ENCODE measurements at places on chromosomes 1 and 21.

DNA sequence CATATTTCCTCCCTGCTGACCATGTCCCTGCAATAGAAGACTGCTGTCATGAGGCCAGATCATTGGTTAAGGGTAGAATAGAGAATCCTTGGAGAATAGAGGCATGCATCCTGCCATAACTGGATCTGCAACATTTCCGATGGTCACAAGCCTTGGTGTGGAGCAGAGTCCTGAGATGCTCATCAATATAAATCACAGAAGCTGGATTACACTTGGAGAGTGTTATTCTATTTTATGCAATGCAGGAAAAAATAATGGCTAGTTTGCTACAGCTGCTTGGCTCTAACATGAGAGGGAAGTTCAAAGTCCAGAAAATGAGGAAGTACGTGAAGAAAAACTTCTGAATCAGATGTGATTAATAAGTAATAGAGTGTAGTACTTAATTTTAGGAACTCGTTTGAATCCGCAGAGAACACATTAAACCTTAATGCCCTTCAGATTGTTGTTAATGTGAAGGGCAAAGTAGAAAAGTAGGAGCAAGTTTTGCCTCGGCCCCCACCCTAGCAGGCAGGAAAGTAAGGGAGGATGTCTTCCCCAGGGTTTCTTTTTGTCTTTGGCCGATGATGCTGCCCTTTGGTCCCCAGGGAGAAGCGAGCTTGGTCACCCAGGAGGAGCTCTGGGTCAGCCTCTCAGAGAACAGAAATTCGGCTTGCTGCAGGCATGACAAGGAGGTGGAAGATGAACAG lies 59.5 kb downstream of the KCNK1 start:
- no peak for DNase-seq

DNA sequence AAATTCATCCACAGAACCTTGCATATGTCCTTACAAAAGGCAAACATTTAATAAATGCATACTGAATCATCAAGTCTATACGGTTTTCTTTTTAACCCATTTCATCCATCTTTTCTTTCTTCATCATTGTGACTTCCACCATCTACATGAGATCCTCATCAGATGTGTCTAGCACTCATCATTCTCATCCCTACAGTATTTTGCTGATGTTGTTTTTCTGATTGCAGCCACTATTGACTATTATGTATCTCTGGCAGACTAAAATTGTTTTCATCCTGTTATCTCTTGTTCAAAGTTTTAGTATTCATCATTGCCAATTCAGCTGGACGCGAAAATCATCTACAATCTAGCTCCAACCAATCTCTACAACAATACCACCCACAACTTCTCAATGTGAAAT lies 5.9 kb downstream of the LRIF1 start:
- DNase-seq: no peak

DNA sequence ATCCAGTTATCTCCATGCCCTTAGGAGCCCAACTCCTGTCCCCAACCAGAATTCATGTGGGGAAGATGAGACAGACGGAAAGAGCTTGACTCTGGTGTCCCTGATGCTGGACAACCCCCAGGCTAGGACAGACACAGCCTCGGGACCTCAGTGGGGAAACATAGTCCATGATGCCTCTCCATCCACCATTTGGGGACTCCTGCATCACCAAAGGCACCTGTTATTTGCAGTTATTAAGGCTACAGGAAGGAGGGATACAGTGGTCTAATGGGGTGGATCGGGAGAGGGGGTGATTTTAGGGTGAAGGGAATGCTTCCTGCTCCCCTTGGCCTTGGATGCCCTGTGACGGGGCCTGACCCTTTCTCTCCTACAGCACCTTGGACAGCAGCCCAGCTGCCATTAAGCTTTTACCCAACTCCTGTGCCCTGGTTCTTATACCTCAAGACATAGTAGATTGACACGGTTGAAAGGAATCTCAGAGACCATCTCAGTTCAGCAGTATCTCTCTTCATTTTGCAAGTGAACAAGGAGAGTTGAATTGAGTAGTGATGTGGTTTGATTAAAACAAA lies 111.6 kb downstream of the MATN1 start:
- no peak for DNase-seq

GRCh38 chr21:43866659-43867331 lies 1.8 kb downstream of the AGPAT3 start:
- DNase-seq: no peak

- DNase-seq: no peak
Observed at GRCh38 chr1:183554577-183554976, 35.7 kb downstream of the NCF2 start.

- DNase-seq: no peak
Observed at GRCh38 chr1:167671727-167672511, 41.9 kb downstream of the RCSD1 start.

GRCh38 chr21:15141261-15141970 lies 76.6 kb upstream of the NRIP1 start:
- no peak for DNase-seq

- no peak for DNase-seq
Observed at GRCh38 chr21:17455451-17455850, 57.4 kb upstream of the CXADR start.

DNA sequence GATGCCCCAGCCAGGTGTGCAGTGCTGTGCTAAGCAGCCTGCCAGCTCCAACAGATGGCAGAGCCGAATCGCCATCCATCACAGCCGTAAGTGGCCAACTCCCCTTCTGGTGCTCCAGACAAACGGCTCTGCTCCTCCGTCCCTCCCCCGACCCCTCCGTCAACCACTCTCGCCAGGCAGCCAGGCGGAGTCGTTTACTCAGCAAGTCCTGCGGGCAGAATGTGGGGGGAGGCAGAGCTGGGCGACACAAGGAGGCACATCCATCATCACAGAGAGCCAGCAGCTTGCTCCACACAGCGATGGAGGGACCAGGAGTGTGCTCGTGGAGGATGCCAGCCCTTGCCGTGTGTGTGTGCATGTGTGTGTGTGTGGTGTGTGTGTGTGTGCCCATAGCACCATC lies 206.6 kb upstream of the GRIK3 start:
- no peak for DNase-seq

DNA sequence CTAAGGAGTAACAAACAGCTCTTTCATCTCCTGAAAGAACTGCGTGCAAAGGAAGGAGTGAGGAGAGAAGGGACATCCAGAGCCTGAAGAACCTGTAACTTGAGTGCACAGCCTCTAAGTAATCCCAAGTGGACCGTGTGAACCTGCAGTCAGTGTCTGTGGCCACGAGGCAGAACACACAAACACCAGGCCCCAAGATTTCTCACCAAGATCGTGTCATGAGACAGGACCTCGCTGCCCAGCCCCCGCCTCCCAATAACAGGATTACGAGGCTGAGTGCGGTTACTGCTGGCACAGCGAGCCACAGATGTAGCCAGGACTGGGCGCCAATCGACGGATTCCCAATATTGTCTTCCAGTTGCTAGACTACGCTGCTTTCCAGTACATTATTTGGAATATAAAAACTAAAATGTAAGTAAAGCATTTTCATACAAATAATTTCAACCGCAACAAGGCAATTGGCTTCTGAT lies 101.3 kb upstream of the SLC25A33 start:
- DNase-seq: no peak

GRCh38 chr1:245585252-245585959 lies 430.6 kb downstream of the KIF26B start:
- no peak for DNase-seq

All from NCI-H460 (cell line).